ENCODE measurements at places on chromosomes 2 and 18.

DNA sequence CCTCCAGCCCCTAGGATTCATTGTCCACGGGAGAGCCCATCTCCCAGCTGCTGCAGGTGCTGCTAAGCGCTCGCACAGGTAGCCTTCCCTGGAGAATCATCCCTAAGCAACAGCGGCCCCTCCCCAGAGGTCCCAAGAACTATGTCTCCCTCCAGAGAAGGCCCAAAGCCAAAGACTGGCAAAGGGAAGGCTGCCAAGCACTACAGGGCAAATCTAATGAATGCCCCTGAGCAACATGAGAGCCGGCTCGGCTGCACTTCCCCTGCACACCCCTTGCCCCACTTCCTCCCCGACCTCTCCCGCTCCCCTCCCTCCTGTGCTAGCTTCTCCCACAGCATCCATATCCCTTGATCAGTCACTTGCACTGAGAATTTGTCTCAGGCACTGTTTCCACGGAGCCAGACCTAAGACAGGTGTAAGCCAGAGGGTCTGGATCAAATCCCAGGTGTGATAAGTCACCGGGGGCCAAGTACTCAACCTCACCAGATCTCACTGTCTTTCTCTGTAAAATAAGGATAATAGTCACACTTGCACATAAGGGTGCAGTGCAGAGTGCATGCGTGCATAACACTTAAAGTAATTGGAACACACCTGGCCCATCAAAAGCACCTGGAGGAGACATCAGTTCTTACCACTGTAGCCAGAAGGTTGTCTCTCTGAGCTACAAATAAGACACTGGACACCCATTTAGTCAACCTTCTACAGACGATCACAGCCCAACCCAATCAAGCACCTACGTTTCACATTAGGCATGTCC is 20.1 kb upstream of the COL6A3 start:
- no peak for DNase-seq

DNA sequence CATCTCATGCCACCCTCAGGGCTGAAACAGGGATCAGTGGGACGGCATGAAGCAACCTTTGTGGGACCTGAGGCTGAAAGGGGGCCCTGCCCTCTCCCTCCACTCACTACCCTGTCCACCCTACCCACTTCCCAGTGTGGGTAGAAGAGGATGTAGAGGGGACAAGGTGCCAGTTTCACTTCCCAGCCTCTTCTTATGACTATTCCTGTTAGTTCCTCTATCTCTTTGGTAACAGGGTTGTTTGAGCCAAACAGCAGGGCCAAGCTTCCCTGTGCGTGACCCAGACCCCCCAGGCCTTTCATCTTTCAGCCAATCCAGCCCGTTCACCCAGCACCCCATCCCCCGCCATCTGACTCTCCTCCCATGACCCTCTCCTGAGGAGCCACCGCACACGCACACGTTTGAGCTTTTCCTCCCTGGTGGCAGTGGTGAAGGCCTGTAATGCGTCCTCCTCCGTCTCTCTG is 82.3 kb downstream of the STPG4 start:
- no peak for DNase-seq

- DNase-seq, result no peak
Observed at GRCh38 chr2:54329482-54330161, 73.6 kb upstream of the TSPYL6 start.

GRCh38 chr2:132547090-132547687 is 122.8 kb downstream of the LYPD1 start:
- no peak for DNase-seq

GRCh38 chr18:63603772-63604171 is 16.6 kb downstream of the SERPINB13 start:
- DNase-seq, result no peak

- DNase-seq, result no peak
Observed at GRCh38 chr2:32484937-32485336, 128.1 kb downstream of the BIRC6 start.

DNA sequence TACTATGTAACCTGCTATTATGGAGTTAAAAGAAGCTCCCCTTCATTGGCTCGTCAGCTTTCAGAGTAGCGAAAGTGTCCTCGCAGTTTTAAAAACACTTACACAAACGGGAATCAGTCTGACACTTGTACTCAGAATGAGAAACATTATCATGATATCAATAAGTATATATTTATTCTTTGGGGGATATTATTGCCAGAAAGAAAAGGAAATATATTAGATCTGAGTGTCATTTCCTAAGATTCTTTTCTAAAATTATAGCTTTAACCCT is 584.5 kb downstream of the ZEB2 start:
- DNase-seq, result no peak

DNA sequence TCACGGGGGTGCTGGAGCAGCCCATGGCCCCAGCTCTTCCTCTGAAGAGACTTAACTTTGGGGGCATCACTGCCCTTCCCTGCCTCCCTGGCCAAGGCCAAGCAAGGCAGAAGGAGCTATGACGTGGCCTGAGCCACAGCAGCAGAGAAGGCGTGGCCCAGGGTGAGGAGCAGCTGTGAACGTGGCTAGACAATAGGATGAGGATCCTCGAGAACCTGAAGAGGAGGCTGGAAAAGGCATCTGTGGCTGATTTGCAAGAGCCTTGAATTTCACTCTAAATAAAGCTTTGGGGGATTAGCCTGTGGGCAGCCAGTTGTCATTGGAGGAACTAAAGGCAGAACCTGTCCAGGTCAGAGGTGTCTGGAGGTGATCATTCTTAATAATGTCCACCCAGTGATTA is 652.9 kb upstream of the ID2 start:
- no peak for DNase-seq

DNA sequence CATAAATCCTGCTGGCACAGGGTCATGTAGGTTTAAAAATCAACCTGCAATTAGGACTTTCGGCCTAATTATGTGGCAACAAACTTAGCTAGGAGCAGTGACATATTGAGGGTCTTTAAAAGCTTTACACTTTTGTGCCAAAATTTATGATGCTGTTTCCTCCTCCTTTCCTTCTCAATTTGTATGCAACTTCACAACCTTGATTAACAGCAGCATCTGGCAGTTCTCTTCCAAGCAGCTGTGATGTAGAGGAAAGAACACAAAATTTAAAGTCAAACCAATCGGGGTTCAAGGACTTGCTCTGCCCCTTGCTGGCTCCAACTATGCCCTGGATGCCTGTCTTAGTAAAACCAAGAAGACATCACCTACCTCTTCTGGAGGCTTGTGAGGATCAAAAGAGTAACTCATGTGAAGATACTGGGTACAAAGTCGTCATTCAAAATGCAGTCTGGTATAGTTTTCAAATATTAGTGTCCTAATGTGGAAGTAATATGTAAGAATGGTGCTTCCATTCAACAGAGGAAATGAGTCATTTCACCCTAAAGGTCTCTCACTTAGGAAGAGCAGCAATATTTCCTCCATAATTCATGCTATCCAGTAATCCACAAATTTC is 94.7 kb downstream of the ANKRD44 start:
- DNase-seq, result no peak

DNA sequence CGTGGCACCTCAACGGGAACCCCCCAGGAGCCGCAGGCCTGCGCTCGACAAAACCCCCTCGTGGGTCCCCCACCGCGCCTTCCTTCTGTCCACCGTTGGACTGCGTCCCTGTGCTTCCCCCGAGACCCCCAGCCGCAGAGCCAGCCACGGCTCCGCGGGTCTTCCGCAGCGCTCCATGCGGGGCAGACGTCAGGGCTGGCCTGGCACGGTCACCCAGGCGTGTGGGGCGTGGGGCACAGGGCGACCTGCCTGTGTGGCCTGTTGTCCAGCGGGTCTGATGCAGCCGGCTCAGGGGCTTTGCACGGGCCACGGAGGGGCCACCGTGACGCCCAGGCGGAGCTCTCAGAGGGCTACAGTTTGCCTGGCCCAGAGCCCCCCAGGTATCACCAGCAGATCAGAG is 11.0 kb downstream of the NFATC1 start:
- DNase-seq, result no peak

DNA sequence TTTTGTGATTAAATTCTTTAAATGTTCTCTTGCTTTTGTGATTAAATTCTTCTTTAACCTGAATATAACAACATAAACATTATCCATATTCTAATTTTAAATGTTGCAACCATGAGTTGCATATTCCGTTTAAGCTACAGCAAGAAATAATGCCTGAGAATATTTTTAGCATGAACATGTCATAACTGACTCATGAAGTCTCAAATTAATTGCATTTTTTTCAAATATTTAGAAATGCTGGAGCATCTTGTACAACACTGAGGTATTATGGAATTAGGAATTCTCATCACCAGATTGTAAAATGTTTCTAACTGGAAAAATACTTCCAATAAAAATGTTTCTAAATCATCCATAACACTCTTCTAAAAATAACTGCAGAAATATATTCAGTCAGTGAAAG is 14.7 kb downstream of the ROCK2 start:
- DNase-seq, result no peak

DNA sequence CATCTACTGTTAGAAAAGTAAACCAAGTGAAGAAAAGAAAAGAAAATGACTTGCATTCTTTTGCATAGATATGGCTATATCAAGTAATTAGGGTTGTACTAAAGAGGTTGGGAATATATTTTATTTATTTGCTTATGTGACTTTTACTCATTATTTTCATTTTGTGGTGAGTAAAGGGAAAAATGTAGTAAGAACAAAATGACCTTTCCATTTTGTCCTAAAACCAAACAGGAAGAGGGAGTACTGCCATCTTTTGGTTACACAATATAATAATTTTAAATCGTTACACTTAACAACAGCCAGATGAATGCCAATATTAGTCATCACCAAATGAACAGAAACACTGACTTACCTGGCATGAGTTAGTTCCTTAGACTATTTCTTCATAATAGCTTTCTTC is 47.3 kb upstream of the NDUFV2 start:
- no peak for DNase-seq

DNA sequence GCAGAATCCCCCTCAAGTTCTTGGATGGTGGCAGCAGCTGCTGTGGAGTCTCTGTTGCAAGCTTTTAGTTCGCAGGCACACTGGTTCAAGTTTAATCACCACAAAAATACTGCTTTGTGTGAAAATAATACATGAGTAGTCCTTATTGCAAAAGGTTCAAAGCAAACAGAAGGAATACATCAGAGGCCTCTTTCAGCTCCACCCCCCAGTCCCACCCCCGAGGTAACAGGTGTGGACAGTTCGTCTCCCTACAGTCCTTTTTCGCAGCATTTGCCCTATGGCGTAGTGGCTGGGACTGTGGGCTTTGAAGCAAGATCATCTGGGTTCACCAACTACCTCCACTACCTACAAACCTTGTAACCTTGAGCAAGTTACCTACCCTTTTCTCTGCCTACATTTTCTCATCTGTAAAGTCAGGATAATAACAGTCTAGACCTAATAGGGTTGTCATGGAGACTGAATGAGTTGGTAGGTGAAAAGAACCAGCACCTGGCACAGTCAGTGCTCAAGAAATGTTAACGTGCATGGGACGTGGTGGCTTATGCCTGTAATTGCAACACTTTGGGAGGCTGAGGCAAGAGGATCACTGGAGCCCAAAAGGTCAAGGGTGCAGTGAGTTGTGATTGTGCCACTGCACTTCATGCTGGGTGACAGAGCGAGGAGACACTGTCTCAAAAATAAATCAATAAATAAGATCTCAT is 61.7 kb downstream of the TCF7L1 start:
- no peak for DNase-seq

GRCh38 chr2:233373316-233373715 is 19.0 kb downstream of the DGKD start:
- no peak for DNase-seq

GRCh38 chr18:6956495-6956894 is 161.1 kb downstream of the LAMA1 start:
- DNase-seq, result no peak

- no peak for DNase-seq
Observed at GRCh38 chr2:217573571-217573970, 429.2 kb downstream of the TNS1 start.

DNA sequence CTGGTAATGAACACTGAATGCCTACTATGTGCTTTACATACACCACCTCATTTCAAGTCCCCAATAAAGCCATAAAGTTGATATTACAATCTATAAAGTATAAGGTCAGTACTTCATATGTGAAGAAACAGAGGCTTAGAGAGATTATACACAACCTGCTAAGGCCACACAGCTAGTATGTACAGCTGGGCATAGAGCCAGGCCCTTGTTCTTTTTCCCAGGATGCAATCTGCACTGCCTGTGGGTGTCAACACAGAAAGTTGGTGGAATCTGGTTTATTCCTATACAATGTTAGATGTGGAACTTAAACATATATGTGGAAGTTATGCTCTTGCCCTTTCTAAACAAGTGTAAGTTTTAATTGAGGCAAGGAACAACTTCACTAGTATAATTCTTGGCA is 32.8 kb downstream of the INSIG2 start:
- no peak for DNase-seq

DNA sequence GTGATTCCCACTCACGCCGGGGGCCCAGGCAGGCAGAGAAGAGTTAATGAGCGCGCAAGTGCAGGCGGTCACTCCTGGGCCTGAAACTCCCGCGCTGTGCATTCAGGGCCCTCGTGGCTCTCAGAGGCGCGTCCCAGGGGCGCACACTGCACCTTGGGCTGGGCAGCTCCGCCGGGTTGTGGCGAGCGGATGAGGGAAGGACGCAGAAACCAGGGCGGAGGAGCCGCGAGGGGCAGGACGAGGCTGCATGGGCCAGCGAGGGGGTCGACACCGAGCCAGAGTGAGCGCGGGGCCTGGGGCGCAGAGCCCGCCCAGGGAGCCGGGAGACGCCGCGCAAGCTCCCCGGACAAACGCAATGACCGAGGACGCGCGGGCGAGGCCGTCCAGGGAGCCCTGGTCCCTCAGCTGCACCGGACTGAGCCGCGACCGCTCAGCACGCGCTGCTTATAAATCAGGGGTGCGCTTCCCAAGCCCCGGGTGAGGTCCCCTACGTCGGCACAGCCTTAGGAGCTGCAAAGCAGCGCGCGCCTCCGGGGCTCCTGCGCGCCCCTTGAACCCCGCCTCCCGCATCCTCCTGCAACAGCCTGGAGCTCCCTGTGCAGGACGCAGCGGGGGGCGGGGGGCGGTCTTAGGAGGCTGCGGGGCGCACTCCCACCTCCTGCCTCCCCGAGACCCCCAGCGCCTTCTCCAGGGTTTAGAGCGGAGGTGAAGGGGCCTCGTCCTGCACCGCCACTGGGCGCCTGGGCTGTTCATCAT is 180.2 kb upstream of the ALKAL2 start:
- no peak for DNase-seq

DNA sequence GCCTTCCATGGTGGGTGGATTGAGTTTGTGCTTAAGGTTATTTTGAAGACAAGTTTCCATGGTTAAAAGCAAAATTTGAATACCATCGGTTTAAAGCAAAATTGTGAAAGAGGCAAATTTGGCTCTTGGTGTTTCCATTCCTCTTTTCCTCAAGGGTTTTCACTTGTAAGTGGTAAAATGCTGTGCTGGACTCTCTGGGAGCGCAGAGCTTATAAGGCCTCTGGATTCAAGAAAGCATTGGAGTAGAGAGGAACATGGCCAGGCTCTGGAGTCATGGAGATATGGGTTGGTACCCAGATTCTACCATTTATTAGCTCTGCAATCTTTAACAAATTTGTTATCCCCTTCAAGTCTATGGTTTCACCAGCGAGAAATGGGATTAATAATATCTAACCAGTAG is 17.5 kb downstream of the KCNE4 start:
- no peak for DNase-seq

Measured in activated CD8-positive, alpha-beta memory T cell treated with anti-CD3 and anti-CD28 coated beads for 4 hours (primary cell).